Hippocampal formation (tissue), 2 donors: ENCODE measurements at places on chromosomes 6 and 20.

DNA sequence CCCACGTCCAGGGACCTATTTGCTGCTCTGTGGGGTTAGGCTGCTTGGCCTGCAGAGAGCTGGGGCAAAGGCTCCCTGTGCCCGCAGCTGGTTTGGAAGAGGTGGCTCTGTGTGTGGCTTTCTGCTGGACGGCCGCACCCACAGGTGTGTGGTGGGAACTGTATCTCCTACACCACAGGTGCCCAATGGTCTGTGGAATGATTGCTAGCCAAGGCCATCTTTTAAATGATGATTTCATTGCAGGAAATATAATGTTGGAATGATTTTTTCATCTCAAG lies 178.4 kb downstream of the DLL1 start:
- no peak for DNase-seq

DNA sequence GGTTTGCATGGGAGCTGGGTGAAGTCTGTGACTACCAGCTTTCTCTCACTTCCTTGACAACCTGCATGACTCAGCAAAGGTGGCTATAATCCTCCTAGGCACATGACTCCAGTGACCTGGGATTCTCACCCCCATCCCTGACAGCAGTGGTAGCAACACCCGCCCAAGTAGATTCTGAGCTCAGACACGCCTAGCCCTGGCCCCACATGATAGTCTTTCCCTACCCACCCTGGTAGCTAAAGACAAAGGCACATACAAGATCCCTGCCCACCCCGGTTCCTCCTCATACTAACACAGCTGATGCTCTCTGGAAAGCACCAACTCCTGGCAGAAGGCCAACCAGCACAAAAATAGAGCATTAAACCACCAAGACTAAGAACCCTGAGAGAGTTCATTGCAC lies 25.9 kb upstream of the CRISP1 start:
- no peak for DNase-seq

- DNase-seq: no peak
Measured at GRCh38 chr6:35903679-35904078, 17.2 kb downstream of the SRPK1 start.

- no peak for DNase-seq
Measured at GRCh38 chr6:21181866-21182265, 411.7 kb upstream of the SOX4 start.

GRCh38 chr6:145151624-145152023 lies 583.7 kb downstream of the EPM2A start:
- no peak for DNase-seq
